ENCODE measurements at places on chromosomes 4 and X.

- DNase-seq: no peak
Observed at GRCh38 chr4:99630857-99631360, 26.7 kb downstream of the C4orf54 start.

DNA sequence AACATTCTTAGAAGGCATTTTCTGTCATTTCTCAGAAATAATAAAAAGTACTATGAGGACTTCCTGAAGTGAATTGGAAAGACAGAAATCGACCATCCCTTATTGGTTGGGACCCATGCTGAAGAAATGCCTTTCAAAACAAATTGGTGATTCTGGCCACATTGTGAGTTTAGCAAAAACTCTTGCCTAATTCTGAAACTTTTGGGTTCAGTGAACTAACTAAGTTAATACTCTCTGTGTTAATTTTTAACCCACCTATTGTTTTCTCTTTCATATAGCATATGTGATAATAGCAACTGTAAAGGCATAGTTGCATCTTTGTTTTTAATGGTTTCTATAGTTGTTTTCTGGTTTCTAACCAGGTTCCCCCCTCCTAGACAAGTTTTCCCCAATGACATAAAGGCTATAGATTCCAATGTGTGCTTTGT, 129.3 kb upstream of the FAT1 start:
- DNase-seq: no peak

GRCh38 chr4:56448301-56448700, 12.2 kb downstream of the PAICS start:
- DNase-seq: no peak

DNA sequence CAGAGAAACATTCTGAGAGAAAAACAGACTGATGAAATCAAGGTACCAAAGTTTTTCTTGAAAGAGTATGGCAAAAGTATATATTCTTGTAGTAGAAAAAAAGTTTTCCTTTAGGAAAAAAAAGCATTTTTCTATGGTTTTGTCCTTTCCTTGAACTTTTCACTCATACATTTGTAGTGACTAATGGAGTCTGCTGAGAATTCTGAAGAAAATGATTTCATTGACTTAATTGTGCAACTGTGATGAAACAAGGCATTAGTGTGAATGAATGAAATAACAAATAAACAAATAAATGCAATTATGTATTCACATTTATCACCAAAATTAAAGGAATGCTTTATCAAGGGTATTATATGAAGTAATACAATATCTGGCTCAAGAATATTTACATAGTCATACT, 5.7 kb downstream of the CSN1S1 start:
- DNase-seq: no peak

- no peak for DNase-seq
Observed at GRCh38 chr4:158821228-158821971, 52.6 kb downstream of the FNIP2 start.

DNA sequence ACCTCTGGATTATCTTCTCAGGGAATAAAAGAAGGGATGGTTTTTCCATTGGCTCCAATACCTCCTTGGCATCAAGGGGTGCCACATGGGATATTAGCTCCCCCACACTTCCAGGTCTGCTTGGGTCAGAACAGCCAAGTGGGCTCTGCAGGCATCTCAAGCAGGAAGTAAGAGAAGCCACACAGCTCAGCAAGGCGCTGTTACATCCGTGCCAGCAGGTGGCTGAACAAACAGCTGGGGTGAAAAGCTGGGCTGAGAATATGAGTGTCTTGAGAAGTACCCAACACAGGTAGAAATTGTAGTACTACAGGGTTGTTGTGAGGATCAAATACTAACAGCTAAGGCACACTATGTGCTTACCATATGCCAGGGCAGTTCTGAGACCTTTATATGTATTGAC, 76.7 kb upstream of the TMEM150C start:
- no peak for DNase-seq

- DNase-seq: no peak
Observed at GRCh38 chr4:141812158-141812557, 175.8 kb downstream of the IL15 start.

DNA sequence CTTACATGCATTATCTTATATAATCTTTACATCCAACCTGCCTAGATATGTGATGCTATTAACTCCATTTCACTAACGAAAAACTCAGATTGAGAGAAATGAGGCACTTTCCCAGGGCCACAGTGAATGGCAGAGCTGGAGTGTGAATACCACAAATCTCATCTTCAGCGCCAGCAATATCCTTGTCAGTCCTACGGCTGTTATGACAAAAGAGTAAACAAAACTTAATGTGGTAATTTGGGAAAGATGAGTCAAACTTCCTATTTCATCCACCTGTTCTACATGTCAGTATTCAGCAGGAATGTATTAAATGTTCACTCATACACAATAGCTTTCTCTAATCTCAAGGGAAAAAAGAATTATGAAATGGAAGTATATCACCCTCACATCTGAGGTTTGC, 56.9 kb downstream of the FAT1 start:
- DNase-seq: no peak

DNA sequence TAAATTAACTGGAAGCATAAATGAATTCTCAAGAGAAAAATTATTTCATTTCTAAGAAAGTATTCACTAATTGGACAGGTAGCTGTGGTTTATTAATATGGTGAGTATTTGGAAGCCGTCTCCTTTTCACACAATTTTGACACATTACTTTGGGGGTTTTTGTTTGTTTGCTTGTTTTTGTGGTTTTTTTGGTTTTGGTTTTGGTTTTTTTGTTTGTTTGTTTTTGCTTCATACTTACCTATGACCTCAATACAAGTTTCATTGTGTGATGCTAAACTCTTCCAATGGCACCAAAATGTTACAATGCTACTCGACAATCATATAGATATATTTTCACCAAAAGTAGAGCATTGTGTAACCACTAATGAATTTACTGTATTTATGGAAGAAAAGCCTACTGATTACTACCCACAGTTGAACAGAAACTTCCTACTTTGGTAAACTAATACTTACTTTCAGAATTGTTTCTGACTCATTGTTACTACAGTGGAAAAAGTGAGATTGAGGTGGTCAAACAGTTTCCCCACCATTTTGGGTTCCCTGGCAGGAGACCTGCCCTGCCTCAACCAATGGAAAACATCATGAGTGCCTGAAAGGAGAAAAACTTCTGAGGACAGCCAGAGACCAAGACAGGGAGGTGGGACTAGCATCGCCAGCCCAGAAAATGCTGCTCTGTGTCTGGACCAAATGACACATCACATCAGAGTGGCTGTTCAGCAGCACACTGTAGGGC, 443.1 kb downstream of the HNRNPD start:
- DNase-seq: no peak

- DNase-seq: no peak
Observed at GRCh38 chr4:26583538-26583864, 383 bp upstream of the TBC1D19 start.

GRCh38 chr4:126850286-126850685, 782.5 kb upstream of the INTU start:
- DNase-seq: no peak

DNA sequence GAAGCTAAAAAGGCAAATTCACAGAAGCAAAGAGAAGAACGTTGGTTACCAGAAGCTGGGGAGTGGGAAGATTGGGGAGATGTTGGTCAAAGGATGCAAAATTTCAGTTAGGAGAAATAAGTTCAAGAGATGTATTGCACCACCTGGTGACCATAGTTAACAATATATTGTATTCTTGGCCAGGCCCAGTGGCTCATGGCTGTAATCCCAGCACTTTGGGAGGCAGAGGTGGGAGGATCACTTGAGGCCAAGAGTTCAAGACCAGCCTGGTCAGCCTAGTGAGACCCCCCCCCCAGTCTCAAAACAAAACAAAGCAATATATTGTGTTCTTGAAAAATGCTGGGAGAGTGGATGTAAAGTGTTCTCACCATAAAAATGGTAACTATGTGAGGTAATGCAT, 67.9 kb downstream of the TAB3 start:
- no peak for DNase-seq

DNA sequence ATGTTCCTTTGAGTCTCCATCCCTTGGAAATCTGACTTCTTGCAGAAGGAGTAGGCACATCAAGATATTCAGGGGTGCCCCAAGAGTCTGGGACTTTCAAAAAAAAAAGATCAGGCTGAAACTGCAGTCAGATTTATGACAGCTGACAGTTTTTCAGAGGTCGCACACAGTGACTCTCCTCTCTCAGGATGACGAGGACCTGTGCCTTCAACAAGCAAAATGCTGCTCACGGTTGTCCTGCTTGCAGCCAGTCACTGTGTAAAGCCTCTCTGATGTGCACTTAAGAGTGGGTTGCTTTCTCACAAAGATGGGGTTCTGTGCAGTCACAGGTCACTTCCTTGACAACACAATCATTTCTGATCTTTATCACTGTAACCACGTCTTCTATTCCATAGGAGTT, 178.2 kb downstream of the PTTG2 start:
- DNase-seq: no peak

- no peak for DNase-seq
Observed at GRCh38 chr4:59597536-59598329, 1602.4 kb upstream of the ADGRL3 start.

DNA sequence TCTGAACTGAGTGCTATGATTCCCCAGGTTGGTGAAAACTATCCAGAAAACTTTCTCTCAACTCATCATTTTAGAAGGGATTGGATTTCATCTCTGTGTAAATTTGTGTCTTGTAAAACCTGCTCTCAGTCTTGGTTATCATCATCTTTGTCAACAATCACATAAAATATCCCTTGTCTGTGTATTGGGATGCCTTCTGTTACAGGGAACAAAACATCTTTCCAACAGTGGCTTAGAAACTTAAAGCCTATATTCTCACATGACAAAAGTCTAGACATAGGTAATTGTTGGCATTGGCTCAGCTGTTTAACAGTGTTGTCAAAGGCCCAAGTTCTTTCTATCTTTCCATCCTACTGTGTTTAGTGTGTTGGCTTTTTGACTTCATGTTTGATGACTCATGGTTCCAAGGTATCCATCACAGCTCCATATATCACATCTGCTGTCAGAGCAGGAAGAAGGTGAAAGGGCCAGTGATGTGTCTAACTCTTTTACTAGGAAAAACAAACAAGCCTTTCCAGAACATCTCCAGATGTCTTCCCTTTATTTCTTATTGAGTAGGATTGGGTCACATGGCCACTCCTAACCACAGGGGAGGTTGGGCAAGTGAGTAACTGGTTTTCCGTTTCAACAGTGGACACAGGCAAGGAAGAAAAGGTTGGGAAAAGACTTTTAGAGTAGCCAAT, 65.0 kb downstream of the PHEX start:
- DNase-seq: no peak

DNA sequence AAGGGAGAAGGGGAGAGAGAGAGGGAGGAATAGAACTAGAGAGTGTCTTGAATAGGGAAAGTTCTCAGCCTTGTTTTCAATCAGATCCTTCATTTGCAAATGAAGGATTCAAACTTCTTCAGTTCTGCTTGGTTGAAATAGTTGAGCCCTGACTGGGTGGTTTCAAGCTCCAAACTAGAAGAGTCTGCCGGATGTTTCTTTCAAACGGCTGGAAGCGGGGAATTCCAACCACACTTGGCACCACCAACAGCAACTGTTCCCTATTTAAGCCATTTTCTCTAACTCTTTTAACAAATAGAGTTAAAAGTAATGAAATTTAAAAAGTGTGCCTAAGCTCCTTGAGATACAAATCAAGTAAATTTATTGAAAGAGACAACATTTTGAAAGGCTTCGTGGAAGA, 67.5 kb upstream of the DDX60 start:
- DNase-seq: no peak

DNA sequence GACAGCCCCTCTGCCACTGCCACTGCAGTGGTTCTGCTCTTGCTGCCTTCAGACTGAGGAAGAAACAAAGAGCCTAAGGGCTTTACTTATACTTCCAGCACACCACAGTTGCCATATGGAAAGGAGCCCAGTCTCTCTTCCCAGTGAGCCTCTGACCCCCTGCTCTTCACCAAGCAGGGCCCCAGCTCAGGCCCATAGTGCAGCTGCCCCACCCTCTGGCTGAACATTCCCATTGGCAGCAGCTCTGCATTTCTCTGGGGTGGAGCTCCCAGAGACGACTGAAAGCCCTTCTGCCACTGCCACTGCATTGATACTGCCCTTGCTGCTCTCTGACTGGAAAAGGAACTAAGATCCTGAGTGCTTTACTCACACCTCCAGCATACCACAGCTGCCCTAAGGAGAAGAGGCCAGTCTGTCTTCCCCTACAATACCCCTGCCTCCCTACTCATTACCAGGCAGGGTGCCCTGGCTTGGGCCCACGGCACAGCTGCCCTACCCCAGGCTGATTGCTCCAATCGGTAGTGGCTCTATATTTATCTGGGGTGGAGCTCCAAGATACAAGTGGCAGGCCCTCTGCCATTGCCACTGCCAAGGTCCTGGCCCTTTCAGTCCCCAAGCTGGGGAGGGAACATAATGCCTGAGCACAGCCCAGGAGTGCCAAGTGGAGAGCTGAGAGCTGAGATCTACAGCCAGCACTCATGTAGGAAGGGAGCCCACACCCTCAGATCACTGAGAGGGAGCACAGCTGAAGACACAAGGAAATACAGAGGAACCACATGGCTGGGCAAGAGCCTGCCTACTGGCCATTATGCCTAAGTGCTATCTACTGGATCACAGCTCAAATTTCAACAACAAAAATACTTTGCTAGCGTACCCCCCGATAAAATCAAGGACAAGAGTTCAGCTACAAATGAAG, 36.0 kb downstream of the AWAT2 start:
- DNase-seq: no peak

DNA sequence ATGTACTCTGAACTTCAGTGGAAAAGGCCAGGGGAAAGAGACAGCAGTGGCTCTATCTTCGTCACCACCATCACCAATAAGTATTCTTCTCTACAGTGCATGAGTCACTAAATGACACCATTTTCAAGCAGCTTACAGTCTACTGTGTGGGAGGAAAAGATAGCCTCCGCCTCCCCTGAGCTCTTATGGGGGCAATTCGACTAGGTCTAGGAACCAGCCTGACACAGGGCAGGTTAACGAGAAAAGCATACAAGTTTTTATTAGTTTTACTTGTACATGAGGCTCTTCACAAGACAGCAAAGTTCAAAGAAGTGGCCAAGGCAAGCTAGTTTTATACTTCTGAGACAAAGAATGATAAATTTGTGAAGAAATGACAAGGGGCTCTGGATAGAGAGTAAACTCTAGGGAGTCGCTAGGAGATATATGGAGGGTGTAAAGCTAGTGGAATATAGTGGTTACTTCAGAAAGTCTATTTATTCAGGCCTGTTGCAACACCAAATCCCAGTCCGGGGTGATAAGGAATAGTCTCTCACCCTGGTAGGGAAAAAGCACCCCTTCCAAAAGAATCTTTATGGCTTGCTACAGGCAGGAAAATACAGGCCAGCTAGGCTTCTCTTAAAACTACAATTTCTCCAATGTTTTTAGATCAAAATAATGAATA, 49.7 kb downstream of the SCD5 start:
- no peak for DNase-seq

GRCh38 chr4:118034053-118034785, at the start of gene NDST3:
TSS of gene NDST3 (plus strand) at chr4:118034486. CDS start at chr4:118053911, 19,425 bp downstream.
- DNase-seq: peak; percentile 9

- DNase-seq: no peak
Observed at GRCh38 chr4:4735136-4735750, 124.2 kb upstream of the MSX1 start.
